ENCODE measurements at places on chromosomes 11 and 22.

DNA sequence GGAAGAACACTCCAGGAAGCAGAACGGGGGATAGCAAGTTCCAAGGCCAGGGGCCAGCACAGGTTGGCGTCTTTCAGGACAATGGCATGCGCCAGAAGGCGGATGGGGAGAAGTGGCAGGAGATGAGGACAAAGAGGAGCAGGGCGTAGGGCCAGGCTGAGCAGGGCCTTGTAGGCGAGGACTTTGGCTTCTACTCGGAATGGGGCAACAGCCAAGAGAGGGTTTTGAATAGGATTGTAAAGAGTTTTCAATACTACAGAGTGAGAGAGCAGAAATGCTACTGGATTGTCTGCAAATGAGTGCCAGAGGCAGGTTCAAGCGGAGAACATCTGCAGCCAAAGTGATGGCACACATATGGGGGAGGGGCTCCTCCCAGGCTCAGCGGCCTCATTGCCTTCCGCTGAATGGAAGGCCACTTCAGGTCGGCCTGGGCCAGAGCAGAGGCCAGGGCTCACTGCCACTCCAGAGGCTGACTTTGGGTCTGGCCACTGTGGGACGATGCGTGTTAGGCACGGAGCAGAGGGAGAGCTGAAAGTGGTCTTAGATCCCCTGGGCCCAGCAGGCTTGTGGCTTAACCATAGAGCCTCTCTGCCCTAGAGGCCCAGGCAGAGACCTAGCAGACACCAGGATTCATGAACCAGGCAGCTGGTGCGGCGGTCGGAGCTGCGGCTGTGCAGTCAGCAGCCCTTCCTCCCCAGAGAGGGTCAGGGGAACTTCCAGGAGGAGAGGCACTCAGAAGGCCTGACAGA, 118.2 kb downstream of the DSCAML1 start:
- no peak for DNase-seq

DNA sequence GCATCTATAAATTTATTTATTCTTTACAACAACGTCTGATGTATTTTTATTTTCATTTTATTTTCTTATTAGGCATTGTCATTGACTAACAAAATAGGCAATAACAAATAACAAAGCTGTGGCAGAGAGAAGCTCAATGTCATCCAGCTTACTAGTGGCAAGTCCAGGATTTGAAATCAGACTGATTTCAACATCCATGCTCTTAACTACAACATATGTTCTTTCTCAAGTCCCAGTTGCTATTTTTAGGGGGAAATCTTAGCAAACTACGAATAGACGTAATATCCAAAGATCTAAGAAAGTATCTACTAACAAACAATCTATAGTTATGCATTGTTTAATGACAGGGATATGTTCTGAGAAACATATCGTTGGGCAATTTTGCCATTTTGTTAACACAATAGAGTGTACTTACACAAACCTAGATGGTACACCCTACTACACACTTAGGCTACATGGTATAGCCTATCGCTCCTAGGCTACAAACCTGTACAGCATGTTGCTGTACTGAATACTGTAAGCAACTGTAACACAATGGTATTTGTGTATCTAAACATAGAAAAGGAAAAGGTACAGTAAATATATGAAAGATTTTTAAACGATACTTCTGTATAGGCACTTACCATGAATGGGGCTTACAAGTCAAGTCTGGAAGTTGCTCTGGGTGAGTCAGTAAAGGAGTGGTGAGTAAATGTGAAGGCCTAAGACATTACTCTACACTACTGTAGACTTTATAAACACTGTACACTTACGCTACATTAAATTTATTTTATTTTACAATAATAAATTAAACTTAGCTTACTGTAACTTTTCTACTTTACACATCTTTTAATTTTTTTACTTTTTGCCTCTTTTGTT, 151.3 kb downstream of the DLG2 start:
- no peak for DNase-seq

DNA sequence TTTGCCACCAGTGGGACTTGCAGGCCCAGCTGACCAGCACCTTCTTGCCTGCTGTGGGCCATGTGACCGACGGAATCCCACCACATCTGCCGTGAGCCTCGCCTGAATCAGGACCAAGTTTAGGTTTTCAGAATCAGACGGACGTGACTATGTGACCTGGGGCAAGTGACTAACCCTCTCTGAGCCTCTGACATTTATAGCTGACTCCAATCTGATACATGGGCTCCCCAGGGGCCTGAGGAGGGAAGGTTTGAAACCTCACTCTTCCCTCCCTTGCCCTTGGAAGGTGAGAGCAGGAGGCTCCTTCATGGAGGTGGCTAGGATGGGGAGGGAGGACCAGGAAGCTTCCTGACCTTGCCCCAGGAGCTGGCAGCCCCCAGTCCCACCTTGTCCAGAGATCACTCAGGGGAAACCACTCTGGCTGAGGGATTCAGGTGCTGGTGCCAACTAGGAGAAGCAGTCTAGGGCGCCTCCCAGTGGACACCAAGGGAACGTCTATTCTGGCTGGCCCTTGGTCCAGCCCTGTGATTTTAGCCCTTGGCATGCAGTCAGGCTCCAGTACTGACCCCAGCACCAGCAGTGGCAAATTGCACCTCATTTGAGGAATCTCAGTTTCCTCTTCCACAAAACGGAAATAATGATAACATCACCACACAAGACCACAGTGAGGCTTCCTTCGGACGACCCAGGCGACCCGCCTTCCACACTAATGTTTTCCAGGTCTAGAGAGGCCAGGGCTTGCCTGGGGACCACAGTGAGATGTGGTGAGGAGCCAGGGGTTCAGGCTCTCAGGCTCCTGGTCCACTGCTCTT, 47.2 kb upstream of the SYT7 start:
- DNase-seq: peak; percentile 74

DNA sequence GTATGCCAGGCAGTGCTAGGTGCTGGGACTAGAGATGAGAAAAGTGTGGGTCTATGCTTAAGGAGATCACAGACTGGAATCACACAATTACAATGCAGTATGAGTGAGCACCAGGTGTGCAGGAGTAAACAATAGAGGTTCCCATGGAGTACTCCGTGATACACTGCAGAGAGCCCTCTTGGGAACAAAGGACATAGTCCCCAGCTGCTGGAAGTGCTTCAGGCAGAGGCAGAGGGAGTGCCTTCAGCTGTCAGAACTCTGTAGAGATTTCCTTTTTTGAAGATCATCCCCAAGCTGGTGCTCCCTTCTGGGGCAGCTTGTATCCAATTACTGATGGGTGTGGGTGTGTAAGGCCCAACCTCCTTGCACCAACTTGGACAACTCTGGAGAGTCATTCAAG, 143.5 kb upstream of the PLET1 start:
- DNase-seq: no peak

GRCh38 chr11:109590782-109591181, 168.8 kb downstream of the C11orf87 start:
- no peak for DNase-seq

- no peak for DNase-seq
Measured at GRCh38 chr11:26769027-26769426, 47.2 kb upstream of the SLC5A12 start.
